ENCODE measurements at places on chromosomes 7 and 10.

GRCh38 chr7:86720306-86720705 lies 76.6 kb downstream of the GRM3 start:
- no peak for DNase-seq

DNA sequence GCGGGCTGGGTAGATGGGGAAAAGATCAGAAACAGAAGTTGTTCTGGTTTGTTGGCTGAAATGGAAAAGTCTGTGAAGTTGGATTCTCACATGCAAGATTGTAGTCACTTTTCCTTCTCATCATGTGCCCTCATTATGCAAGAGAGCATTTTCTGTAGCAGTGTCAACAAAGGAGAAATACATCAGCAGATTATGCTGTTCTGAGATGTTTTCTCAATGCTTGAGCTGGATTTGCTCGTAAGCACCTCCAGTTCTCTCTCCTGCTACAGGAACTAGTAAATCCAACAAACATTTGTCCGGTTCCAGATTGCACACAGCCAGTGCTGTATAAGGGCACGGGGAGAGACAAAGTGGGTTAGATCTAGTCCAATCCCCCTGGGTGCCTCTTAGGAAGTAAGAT lies 90.0 kb downstream of the GATA3 start:
- no peak for DNase-seq

GRCh38 chr7:135791543-135792362 lies 43.1 kb upstream of the FAM180A start:
- DNase-seq: no peak

- DNase-seq: no peak
These were observed 17.5 kb upstream of the CDK1 start for GRCh38 chr10:60760711-60761210.

GRCh38 chr7:44066111-44066460 lies 719 bp upstream of the PGAM2 start:
- DNase-seq: no peak

DNA sequence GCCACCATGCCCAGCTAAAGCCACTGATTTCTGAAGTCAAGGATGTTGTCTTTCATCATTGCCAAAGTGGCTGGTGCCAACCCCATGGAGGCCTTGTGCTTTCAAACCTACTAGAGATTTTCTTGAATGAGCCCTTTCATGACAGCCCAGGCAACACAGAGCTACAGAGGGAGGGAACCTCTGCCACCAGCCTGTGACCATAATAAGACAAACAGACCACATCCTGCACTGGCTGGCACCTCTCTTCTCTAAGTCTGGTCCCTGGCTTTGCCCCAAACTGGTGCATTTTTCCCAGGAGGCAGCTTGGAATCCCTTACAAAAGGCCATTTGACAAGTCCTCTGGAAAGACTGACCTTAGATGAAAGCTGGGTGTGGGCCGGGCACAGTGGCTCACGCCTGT lies 348.8 kb downstream of the GALNT17 start:
- DNase-seq: no peak

- DNase-seq: no peak
These were observed 155.4 kb downstream of the DIP2C start for GRCh38 chr10:534047-534566.

DNA sequence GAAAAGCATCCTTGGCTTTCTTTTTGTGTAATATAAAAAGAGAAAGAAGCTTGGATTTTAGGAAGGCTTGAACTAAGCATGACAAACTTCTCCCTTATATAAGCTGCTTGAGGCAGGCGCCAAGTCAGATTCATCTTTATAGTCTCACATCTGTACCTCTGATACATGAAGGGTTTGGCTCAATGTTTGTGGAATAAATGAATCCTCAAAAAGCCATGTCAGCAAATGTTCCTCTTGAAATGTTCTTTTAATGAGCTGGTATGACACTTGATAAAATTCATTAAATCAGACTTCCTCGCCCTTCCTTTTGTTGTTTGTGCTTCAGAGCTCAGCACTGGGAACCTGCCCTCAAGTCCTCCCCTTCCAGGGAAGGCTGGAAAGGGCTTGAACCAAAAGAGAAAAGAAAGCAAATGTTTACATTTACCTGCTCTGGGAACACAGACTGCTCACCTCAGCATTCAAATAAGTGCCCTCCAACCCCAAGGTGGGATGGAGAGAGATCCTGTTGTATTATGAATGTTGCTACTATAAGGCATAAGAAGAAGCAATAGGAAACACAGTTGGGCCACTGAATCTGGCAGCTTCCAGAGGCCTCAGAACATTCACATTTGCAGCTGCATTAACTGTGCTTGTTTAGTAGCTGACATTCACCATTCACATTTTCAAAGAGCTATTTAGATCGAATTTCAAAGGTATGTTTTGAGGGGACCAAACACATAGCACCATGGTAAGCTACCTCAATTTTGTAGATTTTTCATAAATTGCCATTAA lies 212.6 kb downstream of the CACNA2D1 start:
- DNase-seq: no peak
